ENCODE measurements at places on chromosomes 5 and 9.
A peak's percentile ranks its signal among the peaks of the same experiment; 100 is the strongest.

DNA sequence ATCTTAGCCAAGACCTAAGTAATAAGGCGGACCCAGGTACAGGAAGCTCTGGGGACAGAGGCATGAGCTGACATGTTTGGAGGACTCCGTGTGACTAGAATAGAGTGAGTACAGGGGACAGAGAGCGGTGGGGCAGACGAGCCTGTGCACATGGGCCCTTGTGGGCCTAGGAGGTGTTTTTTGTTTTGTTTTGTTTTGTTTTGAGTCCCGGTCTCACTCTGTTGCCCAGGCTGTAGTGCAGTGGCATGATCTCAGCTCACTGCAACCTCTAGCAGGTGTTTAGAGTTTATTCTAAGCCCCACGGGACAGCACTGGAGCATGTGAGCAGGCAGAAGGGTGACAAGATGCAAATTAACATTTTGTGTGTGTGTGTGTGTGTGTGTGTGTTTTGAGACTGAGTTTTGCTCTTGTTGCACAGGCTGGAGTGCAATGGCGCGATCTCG is 3.1 kb upstream of the EEIG1 start:
- DNase-seq, result no peak

DNA sequence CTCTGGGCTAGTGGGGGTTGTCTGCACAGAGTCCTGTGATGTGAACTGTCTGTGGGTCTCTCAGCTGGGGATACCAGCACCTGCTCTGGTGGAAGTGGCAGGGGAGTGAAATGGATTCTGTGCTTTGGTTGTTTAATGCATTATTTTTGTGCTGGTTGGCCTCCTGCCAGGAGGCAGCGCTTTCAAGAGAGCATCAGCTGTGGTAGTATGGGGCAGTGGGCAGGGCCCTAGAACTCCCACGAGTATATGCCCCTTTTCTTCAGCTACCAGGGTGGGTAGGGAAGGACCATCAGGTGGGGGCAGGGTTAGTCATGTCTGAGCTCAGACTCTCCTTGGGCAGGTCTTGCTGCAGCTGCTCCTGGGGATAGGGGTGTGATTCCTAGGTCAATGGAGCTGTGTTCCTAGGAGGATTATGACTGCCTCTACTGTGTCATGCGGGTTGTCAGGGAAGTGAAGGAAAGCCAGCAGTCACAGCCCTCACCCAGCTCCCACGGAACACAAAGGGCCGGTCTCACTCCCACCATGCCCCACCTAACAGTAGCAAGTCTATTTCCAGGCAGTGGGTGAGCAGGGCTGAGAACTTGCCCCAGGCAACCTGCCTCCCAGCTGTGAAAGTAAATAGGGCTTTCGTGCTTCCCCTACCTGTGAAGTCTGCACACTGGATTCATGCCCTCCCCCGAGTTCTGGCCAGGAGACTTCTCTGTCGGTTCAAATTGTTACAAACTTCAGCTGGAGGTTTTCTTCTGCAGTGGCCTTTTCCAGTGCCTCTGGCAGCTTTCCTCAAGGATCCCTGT is 25.7 kb upstream of the FAM81B start:
- no peak for DNase-seq

- DNase-seq, result no peak
These were observed 24.3 kb downstream of the LHX3 start for GRCh38 chr9:136180586-136180985.

DNA sequence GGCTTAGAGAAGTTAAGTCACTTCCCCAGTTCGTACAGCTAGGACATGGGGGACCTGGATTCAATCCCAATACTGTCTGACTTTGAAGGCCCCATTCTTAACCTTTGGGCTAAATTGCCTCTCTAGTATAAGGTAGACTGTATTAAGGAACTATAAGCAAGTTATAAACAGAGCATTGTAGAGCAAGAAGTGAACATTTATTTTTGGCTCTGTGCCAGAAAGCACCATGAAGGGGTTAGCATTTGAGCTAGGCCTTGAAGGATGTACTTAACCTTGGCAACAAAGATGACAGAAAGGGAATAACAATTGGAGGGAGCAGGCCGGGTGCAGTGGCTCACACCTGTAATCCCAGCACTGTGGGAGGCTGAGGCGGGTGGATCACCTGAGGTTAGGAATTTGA is 32.8 kb downstream of the GALNT10 start:
- no peak for DNase-seq

DNA sequence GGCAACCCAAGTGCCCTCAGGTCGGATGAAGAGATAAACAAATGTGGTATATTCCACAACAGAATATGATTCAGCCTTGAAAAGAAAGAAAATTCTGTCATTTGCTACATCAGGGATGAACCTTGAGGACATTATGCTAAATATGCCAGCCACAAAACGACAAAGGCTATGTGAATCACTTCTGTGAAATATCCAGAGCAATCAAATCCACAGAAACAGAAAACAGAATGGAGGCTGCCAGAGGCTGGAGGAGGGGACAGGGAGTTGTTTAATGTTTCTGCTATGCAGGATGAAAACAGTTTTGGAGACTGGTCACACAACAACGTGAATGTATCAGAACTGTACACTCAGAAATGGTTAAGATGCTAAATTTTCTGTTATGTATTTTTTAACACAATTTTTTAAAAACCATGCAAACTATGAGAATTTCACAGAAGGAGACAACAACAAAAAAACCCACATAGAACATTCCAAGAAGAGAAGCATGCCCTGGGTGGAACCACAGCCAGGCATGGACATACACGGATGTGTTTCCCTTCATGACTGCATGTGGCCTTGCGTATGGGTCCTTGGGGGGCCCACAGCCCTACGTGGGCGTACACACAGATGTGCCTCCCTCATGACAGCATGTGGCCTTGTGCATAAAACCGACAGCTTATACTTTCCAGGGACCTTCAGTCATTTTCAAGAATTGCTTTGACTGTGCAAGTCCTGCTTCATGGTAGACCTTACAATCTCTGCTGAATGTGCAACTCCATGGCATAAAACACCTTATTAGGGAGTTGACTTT is 146.7 kb downstream of the ROR2 start:
- DNase-seq, result no peak

- DNase-seq, result no peak
These were observed 136.6 kb downstream of the PAX5 start for GRCh38 chr9:36897478-36897877.

- DNase-seq, result no peak
These were observed 143.5 kb upstream of the C6 start for GRCh38 chr5:41356786-41357185.

- DNase-seq, result no peak
These were observed 200.4 kb downstream of the ARRDC3 start for GRCh38 chr5:91182763-91183162.

DNA sequence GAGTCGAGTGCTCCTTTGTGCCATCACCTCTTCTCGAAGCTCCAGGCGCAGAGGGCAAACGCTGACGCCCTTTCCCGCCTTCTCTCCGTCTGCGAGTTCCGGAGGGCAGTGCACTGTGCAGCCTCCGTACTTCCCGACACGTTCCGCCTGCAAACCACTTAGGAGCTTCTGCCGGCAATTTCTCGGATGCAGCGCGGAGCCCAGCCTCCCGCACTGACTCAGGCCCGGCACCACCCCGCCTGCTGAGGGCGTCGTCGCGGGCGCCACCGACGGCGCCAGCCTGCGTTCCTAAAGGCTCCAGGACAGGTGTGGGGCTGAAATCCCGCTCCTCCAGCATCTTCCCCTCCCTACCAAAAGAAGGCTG is 9.3 kb upstream of the TRIM36 start:
- no peak for DNase-seq

- no peak for DNase-seq
These were observed 2.8 kb downstream of the CCDC152 start for GRCh38 chr5:42759456-42759855.

DNA sequence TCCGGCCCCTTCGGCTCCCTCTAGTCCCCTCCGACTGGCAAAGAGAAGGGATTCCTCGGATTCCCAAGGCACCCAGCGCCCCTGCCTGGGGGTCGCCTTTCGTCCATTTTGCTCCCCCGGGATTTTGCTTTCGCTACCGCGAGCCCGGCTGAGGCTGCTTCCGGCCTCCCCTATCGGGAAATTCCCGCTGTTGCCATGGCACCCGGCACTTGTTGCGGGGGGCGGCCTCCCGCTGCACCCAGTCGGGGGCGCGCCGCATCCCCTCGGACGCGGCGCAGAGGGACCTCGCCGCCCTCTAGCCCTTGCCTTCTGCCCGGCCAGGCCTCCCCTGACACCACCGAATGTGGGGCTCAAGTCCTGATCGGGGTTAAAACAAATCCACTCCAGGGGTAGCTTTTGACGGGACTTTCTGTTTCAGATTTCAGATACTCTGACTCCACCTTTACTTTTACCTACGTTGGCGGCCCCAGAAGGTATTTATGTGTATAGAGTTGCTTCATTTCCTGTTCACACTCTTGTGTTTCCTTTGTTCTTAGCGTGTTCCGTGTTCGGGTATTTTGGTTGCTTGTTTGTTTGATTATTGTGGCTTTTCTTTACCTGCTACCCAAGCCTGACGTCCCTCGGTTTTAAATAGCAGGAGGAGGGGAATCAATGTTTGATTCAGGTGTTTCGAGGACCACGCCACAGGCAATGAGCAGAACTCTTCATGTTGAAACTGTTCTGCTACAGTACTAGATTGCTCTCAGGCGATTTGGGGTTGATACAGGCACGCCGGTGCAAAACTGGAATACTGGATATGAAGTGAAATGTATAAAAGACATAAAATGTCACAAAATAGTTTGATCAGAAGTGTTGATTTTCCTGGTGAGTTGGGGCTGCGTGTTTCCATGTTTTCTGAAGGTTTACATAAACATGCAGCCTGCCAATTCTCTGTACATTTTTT is 1.5 kb downstream of the PARP8 start:
- DNase-seq, result no peak

- peak; percentile 33 for DNase-seq
These were observed 430.9 kb downstream of the DMAC1 start for GRCh38 chr9:7368410-7369292.

DNA sequence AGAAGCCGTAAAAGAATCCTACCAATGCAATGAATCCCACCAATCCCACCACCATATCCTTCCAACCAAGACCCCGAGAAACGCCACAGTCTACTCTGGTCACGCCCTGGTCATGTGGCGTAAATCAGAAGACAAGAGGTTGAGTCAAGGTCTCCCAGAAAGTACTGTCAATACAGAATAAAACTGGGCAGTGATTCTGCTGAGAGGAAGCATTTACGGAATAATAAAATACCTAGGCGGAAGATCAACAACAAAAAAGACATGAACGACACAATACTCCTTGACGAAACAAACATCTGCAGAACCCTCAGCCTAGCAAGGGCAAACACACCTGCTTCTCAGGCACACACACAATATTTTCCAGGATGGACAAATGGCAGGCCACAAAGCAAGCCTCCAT is 62.8 kb downstream of the GOLM1 start:
- DNase-seq, result no peak

DNA sequence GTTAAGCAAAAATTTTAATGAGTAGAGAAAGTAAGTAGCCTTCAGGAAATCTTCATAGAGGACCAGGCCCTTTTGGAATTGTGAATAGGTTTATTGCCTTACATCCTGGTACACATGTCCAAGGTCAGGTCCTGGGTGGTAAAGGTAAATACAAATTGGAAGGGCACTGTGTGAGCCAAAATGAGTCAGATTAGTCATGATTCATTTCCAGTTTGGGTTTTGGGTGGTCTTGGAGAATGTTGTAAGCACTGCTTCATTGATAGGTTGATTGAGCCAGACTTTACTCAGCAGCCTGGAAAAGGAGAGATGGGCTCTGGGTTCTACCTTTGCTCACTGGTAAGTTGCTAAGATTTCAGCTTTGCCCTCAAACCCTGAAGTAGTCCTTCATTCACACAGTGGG is 82.5 kb upstream of the ZNF169 start:
- no peak for DNase-seq

DNA sequence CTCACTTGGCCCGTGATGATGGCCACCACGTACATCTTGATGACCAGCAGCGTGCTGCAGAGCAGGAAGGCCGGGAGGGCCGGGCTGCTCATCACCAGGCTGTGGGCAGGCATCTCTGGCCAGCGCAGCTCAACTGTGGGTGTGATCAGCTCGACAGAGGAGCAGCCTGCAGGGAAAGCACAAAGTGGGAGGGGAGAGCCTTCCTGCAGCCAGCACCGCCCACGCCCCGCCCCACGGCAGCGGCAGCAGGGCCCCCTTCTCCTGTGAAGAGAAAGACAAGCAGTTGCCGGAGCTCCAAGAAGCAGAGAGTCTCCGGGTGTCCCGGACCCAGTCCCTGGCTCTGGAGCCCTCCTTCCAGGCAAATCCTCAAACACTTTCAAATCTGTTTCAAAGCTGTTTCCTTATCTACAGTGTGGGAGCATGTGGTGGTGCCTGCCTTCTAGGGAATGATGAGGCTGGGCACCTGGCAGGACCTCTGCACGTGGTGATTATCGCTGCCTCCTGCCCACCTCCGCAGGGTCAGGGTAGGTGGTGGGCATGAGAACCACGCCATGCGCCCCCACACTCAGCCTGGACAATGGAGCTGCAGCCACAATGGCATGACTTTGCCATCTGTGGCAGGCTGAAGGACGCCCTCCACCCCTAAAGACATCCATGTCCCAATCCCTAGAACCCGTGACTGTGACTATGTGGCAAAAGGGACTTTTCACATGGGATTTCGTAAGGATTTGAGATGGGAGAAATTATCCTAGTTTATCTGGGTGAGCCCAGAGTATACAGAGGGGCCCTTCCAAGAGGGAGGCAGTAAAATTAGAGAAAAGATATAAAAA is at the start of gene PTGES:
TSS of gene PTGES (minus strand) at position 143 of the 830 bp plus-strand sequence. CDS start at position 113, 30 bp downstream.
- DNase-seq, result peak; percentile 39

Measured in astrocyte of the cerebellum (primary cell).